AML-193 (cell line): ENCODE measurements at places on chromosomes 3 and 15.
A peak's percentile ranks its signal among the peaks of the same experiment; 100 is the strongest.

DNA sequence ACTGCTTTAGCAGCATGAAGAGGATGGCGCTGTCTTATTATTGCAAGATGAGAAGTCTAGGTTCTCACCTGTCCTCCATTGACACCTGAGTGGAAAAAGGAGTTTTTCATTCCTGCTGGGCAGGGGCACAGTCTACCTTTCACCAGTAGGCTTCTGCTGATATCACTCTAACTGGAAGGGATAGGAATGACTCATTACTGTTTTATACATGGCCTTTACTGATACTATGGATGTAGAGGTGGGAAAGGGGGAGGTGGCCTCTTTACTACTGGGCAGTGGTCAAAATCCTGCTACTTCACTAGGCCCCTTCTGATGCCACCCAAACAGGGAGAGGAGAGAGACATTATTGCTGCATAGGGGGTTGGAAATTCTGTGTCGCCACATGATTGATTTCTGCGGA is 97.8 kb downstream of the BBX start:
- DNase-seq = no peak

DNA sequence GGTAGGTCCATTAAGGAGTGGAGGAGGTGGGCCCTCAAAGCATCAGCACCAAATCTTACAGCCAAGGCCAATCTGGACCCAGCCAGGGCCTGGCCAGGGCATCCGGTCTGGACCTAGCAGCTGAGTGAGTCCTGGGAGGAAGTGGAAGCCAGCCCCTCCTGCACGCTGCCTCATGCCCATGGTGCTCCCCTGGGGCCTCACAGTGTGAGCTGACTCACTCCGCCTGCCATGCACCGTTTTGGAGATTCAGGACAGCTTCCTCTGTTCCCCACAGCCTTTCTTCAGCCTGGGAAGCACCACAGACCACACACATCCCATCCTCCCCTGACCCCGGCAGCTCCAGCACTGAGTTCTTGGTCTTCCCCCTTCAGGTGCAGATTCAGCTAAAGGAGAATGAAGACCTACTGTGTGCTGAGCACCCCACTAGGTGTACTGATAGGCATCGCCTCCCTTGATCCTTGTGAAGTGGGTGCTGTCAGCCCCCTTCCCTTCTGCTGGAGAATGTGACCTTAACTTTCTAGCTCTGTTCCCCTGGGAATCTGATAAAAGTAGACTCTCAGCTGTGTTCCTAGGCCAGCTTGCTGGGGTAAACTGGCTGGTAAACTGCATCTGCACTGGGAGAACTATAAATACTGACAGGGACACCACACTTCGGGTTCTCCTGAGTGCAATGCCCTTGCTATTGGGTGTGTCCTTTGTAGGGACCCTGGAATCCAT is 36.8 kb upstream of the SEC13 start:
- no peak for DNase-seq

- DNase-seq = no peak
Measured at GRCh38 chr3:179410331-179410730, 40.9 kb downstream of the GNB4 start.

- peak; percentile 80 for DNase-seq
Measured at GRCh38 chr3:113548501-113548900, 16.1 kb downstream of the SIDT1 start.

DNA sequence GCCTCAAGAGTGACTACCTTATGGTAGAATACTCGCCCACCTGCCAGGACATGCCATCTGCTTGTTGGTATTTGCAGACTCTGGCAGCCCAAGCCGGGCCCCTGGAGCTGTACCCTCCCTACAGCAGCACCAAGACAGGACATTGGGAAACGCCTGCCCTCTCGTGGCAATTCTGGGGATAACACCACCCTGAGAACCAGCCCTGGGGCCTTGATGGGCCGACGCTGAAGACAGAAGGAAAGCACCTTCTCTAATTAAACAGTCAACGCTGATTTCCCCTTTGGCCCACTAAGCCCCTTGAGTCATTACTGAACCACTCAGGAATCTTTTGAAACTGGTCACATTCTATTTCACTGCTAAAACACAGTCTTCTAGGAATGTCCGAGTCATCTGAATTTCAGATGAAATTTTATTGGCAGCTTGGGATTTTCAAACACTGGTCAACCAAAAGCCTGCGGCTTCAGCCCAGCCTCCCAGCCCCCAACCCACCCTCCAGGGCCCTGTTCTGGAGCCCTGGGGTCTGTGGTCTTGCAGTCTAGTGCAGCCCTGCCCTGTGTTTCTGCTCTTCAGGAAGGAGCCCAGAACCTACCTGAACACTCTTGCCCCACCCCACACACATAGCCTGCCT is 91.3 kb downstream of the TMEM266 start:
- DNase-seq = peak; percentile 54

- no peak for DNase-seq
Measured at GRCh38 chr15:77738441-77739302, 106.0 kb upstream of the LINGO1 start.

DNA sequence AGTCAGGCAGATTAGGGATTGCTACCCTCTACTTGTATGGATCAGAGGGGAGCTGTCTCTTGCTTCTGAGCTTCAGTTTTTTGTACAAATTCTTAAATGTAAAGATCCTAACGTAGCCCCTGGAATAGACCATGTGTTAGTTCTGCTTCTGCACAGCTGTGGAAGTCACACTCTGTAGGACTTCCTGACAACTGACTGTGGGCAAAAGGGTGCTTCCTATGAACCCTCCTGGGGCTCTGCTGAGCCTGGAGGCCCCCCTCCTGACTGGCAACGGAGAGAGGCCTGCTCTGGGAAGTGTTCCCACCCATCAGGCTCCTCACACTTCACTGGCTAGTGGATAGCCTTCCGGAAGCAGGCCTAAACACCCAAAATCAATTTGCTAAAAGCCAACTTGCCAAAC is 131.0 kb downstream of the RPLP1 start:
- peak; percentile 28 for DNase-seq

- DNase-seq = no peak
Measured at GRCh38 chr15:25464784-25465183, 26.0 kb upstream of the UBE3A start.

DNA sequence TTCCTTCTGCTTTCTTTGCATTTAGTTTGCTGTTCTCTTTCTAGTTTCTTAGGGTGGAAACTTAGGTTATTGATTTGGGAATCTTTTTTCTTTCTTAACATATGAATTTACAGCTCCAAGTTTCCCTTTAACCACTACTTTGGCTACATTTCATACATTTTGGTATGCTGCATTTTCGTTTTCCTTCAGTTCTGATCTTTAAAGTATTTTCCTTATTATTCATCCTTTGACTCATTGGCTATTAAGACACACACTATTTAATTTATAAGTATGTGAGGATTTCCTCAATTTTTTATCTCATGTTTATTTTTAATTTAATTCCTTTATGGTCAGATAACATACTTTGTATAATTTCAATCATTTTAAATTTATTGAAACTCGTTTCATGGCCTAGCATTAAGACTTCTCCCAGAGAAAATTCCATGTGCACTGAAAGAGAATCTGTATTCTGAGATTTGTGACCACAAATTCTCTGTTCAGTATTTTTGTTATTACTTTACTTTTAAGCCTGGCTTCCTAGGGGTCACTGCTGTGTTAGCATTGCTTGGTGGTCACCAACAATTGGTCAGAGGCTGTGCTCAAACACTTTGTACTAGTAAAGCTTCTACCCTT is 87.7 kb downstream of the CFAP20DC start:
- DNase-seq = no peak

DNA sequence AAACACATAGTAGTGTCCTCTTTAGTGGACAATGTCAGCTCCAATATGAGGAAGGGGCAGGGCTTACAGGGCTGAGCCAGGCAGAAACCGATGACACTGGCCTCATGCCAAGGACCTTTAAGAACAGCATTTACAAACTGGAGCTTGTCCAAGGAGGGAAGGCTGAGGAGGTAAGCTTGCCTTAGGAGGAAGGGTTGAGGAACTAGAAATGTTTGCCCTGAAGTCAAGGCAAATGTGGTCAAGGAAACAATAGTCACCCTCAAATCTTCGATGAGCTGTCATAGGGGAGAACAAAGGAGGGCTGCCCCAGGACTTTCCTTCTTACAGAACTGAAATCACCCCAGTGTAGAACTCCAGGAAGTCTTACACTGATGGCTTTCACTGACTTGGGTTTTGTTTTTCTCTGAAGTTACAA is 136.4 kb downstream of the LIPC start:
- peak; percentile 70 for DNase-seq

DNA sequence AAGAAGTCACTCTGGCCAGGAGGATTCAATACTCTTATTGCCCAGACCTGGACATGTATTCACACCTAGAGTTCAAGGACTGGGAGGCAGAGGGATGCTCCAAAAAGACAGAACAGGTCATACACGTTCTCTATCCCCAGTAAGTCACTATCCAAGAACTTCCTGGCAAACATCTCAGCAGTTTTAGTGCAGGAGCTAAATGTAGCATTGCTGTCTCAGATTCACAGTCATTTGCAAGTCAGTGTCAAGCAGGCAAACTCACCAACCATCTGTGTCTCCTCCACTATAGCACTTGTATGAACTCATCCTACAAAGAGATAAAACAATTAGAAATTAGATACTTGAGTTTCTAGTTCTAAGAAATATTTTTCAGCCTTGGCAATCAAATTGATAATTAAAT is 38.4 kb downstream of the ABHD17C start:
- no peak for DNase-seq

DNA sequence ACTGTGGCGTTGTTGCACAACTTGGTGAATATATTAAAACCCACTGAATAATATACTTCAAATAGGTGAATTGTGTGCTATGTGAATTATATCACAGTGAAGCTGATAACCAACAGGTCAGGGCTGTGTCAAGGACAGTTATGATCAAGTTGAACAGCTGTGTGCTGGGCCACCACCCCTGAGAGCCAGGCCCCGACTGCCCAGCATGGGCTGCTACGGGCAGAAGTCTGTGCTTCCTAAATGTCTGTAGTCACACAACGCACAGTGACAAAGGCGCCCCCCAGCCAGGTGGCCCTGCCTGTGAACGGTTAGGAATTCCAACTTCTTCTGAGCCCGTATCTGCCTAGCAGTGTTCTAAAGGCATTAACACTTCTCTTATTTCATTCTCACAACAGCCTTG is 32.8 kb downstream of the TKT start:
- DNase-seq = no peak

GRCh38 chr3:31157047-31157694 is 262.7 kb upstream of the GADL1 start:
- peak; percentile 43 for DNase-seq

DNA sequence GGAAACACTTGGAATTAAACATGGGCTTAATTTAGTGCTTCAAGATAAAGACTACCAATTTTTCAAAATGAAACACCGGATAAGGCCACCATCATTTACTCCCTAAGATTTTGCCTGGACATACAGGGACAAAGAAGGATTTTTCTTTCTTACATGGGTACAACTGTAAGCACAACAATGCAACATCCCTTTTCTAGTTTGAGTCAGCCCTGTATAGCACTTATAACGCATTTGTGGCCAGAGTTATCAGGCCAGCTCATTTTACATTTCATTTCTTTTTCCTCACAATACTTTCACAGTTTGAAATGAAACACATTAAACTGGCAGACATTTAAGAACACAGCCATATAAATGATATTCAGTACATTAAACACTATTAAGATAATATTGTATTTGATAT is 9.8 kb upstream of the SUCNR1 start:
- no peak for DNase-seq

GRCh38 chr3:48015431-48016180 is 610 bp downstream of the MAP4 start:
- DNase-seq = no peak

DNA sequence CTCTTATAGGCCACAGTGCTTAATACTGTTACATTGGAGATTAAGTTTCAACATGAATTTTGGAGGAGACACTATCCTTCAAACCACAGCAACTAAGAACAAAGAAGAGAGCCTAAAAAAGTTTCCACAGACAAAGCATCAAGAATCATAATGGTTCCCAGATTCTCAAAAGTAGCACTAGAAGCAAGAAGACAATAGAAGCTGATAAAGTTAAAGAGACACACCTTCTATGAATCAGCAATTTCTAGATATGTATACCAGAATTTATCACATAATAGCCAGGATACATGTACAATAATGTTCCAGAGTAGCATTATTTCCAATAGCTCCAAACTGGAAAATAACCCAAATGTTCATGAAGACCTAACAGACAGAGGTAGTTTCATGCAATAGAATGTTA is 12.2 kb downstream of the NKIRAS1 start:
- no peak for DNase-seq

- DNase-seq = no peak
Measured at GRCh38 chr3:135166266-135166825, 371.3 kb downstream of the EPHB1 start.
